ENCODE measurements at places on chromosomes 12 and 14. TPM values are rescaled to one million over a fixed set of nuclear protein-coding genes. Genes with fewer than 3 reads are reported as not detected.

MGP gene
- total RNA-seq: 12,824 TPM

SMIM41 gene
- total RNA-seq: not detected

IRF9 gene
- 113 TPM for total RNA-seq

KRT78 gene
- not detected for total RNA-seq

MAPK1IP1L gene
- total RNA-seq: 101 TPM

MYF5 gene
- total RNA-seq: not detected

RD3L gene
- total RNA-seq: not detected

SYCP3 gene
- total RNA-seq: 0.48 TPM

USP44 gene
- 2.2 TPM for total RNA-seq

SALL2 gene
- total RNA-seq: 12.2 TPM

CEP290 gene
- total RNA-seq: 16.2 TPM

TPPP2 gene
- not detected for total RNA-seq

KRT77 gene
- total RNA-seq: not detected

TSPAN19 gene
- total RNA-seq: not detected
